Stomach (tissue), 19 donors: ENCODE measurements at places on chromosomes 4 and X. TPM values are rescaled to one million over a fixed set of nuclear protein-coding genes. Genes with fewer than 3 reads are reported as not detected.

CT45A2 gene
- not detected for total RNA-seq

CRMP1 gene
- total RNA-seq = 2.7 TPM

ASB12 gene
- not detected for total RNA-seq

TMEM154 gene
- total RNA-seq = 5.5 TPM

KIT gene
- total RNA-seq = 55.8 TPM

PABPC1L2A gene
- total RNA-seq = not detected

PABPC5 gene
- total RNA-seq = 0.87 TPM

ANXA10 gene
- 251 TPM for total RNA-seq

EXOC1L gene
- not detected for total RNA-seq

GAB1 gene
- 25.1 TPM for total RNA-seq

GPR119 gene
- total RNA-seq = not detected

GRID2 gene
- not detected for total RNA-seq

GUCY1B1 gene
- not detected for total RNA-seq

NPY1R gene
- total RNA-seq = 9.9 TPM

TIGD4 gene
- total RNA-seq = 4.1 TPM

MXRA5 gene
- total RNA-seq = 9.3 TPM

SCRG1 gene
- total RNA-seq = 0.29 TPM

BST1 gene
- 3.3 TPM for total RNA-seq

FAM53A gene
- not detected for total RNA-seq

CT45A5 gene
- not detected for total RNA-seq

UGT2B11 gene
- not detected for total RNA-seq

TLR10 gene
- total RNA-seq = 1.1 TPM

PABPC1L2B gene
- not detected for total RNA-seq

EMD gene
- total RNA-seq = 32.2 TPM

MYOZ2 gene
- total RNA-seq = 0.73 TPM

TIGD2 gene
- total RNA-seq = 8.5 TPM

UGT2B15 gene
- not detected for total RNA-seq

ZCCHC12 gene
- not detected for total RNA-seq

TEX13B gene
- total RNA-seq = not detected

TAF7L gene
- not detected for total RNA-seq

FDCSP gene
- total RNA-seq = not detected

UGT2B17 gene
- not detected for total RNA-seq

NALF2 gene
- not detected for total RNA-seq

INTU gene
- 9.1 TPM for total RNA-seq

ZNF157 gene
- not detected for total RNA-seq

RAB40AL gene
- not detected for total RNA-seq

CENPI gene
- total RNA-seq = 8.3 TPM

PALLD gene
- 208 TPM for total RNA-seq
